ENCODE measurements at places on chromosomes 1 and 21.

- no peak for DNase-seq
Measured at GRCh38 chr1:69737527-69738185, 169.9 kb downstream of the LRRC7 start.

DNA sequence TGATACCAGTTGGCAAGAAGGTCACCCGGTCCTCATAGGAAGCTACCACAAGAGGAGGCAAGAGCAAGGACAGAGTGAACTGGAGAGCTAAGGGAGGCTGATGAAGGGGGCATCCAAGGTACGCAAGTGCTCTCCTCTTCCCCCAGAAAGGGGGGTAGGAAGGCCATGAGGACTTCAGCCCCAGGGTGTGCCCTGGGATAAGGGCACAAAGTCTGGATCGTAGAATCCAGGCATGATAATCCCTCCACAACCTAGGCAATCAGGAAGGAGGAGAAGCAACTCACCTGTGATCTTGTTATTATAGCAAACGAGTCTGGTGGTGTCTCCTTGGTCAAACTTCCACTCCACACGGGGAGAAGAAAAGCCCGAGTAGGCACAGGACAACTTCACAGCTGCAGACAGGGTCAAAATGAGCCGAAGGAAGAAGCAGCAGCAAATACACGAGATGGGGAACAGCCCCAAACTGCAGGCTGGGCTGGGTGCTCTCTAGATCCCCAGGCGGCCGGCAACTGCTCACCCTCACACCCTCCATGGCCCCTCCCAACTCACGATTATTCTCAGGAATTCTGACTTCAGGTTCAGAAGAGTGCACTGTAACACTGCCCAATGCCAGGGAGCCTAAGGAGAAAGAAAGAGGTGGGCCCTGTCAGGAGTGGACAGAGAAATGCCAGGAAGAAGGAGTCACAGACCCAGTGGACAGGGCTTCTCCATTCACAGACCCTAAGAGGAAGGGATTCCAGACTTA is 20.0 kb downstream of the F11R start:
- DNase-seq = no peak

- DNase-seq = peak; percentile 52
Measured at GRCh38 chr1:63615768-63616420, 22.7 kb downstream of the PGM1 start.

DNA sequence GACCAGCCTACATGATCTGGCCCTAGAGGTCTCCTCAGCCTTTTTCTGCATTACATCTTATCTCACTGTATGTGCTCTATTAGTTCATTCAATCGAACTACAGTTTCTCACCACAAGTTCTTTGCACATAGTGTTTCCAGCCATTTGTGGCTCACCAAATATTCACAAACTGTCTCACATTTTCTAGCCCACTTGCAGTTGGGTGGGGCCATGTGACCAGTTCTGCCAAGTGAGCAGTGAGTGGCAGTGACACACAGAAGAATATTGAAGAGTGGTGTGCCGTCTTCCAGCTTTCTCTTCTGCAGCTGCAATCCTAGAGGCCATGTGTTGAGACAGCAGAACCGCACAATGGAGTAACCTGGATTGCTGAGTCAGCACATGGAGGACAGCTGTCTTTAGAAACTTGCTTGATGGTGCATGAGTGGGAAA is 103.2 kb upstream of the ZNF644 start:
- DNase-seq = peak; percentile 24

DNA sequence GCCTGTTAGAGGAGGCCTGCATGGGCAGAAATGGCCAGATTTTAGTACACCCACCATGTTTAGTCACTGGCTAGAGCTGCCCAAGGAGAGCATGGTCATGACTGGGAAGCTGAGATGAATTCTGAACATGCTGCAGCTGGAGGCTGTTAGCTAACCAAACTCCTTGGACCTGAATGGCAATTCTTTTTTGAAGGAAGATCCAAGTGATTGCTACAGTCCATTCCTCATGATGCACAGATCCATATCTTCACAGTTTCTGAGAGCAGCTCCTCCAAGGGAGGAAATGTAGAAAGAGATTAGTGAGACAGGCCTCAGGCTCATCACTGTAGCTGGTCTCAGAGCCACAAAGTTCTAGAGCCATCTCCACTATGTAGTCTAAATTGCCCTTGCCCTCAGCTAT is 11.1 kb downstream of the ZFYVE9 start:
- no peak for DNase-seq

GRCh38 chr1:212203630-212204029 is 81.6 kb upstream of the PPP2R5A start:
- no peak for DNase-seq

DNA sequence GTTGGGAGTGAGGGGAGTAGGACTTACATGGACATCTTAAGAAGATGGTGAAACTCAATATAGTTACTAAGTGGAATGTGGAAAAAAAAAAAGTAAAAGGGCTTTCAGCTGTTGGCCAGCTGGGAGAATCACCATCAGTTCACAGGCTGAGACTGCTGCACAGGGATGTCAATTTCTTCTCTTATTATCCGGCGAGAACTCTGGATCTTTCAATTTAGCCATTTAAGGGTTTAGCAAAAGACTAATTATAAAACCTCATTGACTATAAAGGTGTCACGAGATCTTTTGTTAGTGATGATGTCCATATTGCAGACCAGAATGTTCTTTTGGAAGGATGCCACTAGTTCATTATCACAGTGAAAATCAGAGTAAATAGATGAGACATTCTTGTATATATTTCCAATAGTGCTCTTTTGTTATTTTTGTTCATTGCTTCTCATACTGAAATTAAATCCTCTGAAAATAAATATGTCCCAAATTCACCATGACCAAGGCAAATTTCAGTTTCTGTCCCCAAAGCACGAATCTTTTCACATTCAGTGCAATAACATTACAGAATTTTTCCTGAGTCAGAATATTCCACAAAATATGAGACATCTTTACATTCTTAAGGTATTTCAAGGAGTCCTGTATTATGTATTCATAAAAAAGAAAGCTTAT is 266.1 kb downstream of the DNM3 start:
- DNase-seq = no peak

DNA sequence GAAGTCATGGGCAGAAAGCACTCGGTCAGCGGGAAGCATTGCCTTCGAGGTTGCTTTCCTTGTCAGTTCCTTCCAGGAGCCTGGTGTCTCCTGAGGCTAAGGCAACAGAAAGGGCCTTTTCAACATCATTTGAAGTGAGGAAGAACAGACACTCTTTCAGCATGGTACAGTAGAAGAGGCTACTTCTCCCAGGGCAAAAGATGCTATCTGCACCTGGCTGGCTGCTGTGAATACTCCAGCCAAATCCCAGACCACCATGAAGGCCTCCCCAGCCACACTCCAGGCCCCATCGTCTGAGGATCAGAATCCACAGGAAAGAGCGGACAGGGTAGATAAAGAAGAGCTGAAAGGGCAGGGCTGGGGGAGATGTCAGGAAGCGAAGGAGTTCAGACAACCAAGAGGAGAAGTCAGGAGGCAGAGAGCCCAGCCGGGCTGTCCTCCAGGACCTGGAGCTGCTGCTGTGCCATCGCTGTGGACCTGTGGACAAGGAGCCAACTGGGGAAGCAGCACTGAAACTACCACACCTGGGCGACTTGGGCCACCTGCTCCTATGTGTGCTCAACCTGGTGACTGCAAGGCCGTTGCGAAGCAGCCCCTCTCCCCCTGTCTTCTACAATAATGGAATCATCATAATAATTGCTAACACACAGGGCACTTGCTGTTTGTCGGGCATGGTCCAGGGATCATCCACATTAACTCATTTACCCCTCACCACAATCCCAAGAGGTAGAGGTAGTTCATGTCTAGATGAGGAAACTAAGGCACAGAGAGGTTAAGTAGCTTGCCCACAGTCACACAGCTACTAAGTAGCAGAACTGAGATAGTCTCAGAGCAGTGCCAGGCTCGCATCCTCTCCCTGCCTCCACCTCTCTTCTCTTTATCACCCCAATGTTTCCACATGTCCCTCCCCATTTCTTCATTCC is 88.0 kb upstream of the ZBTB40 start:
- DNase-seq = no peak

- no peak for DNase-seq
Measured at GRCh38 chr1:38083541-38083940, 36.9 kb upstream of the POU3F1 start.

DNA sequence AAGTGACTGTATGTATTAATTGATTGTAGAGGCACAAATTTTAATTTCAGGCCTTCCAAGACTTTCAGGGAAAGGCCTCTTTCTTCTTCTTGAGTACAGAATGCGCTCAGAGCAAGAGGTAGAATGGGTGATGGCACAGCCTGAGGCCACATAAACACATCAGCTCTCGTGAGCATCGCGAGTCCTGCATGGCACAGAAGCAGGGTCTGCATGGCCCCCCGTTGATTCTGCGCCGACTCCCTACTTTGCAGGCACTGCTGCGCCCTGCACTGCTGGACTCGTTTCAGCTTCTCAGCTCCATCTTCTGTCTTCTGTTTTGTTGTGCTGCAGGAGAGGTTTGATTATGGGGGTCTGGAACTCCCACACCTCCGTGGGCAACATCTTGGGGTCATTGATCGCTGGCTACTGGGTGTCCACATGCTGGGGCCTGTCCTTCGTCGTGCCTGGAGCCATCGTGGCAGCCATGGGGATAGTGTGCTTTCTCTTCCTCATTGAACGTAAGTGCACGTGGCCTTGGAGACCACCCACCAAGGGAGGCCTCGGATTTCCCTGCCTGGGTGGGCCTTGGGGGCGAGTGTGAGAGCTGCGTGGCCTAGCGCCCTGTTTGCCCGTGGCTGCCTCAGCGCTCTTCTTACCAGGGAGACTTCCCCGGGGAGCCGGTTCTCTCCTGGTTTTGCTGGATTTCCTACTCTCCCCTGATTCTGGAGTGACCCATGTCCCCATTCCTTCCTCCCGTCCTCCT is 29.6 kb downstream of the SLC37A1 start:
- no peak for DNase-seq

GRCh38 chr1:85570446-85571180 is 9.9 kb upstream of the CCN1 start:
- DNase-seq = no peak

DNA sequence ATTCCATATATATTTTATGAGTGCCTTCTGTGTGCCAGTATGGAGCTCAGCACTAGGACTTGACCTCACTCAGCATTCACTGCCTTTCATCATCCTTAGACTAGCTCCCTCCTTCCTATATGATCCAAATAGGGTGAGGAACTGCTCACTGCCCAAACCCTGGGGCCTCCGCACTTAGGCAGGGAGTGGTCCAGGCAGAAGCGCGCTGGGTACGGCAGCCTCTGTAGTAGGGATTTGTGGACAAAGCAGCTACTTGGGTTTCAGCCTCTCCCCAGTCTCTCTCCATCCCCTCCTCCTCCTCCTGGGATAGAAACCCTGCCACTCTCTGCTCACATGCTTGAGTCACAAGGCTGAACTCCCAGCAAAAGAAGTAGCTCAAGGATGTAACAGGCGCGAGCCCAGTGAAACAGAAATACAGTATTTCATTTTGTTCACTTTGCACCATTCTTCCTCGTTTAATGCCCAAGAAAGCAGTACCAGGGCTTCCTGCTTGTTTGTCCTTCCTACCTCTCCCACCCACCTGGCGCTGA is 32.9 kb downstream of the PLEKHA6 start:
- DNase-seq = no peak

DNA sequence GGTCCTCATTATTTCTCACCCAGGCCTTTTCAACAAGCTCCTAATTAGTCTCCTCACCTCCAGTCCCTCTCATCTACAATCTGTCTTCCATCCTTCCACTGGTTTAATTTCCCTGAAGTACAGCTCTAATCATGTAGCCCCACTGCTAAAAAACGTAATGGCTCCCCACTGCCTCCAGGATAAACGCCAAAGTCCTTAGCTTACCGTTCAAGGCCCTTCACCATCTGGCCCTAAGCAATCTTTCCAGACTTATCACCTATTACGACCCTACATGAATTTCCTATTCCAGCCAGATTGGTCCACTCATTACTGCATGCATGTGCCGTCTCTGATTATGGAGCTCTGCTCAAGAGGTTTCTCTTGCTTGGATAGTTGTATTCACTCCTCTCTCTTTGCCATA is 83.1 kb upstream of the DAB1 start:
- DNase-seq = no peak

GRCh38 chr1:21725748-21726392 is 56.7 kb upstream of the RAP1GAP start:
- no peak for DNase-seq

DNA sequence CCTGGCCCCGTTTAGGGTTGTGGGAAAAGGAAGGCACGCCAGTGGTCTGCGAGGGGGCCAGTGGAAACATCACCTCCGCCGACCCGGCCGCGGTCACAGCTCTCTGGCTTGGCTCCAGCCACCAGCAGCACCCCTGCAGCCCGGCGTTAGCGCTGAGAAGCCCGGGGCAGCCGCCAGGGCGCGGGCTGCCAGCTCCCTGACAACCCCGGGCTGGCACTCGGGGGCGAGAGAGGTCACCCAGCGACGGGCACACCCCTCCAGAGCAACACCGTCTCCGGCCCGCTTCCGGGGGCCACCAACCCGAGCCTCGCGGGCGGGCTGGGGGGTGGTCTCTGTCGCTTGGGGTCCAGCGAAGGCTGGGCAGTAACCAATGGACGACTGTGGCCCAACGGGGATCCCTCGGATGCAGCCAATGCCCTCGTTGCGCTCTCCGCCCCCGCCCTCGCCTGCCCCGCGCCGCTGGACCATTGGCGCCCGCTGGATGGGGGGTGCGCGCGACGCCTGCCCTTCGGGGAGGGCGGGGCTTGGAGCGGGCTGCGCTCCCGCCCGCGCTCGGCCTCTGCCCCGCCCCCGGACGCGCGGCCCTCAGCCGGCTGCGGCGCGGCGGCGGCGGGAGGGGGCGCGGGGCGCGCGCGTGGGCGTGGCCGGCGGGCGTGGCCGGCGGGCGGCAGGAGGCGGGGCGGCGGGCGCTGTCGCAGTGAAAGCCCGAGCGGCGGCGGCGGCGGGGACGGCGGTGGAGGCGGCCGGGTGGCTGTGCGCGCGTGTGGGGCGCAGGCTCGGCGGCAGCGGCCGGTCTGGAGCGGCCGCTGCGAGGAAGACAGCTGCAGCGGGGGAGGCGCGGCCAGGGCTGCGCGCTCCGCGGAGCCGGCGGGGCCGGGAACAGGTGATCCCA is at the start of gene MAN1C1:
Gene MAN1C1, plus strand, starts transcription at position 697 of the 892 bp plus-strand sequence. CDS start 1,007 bp downstream, outside the sequence.
- DNase-seq = peak; percentile 82

GRCh38 chr1:5975133-5975880 is 16.9 kb downstream of the NPHP4 start:
- DNase-seq = peak; percentile 62

DNA sequence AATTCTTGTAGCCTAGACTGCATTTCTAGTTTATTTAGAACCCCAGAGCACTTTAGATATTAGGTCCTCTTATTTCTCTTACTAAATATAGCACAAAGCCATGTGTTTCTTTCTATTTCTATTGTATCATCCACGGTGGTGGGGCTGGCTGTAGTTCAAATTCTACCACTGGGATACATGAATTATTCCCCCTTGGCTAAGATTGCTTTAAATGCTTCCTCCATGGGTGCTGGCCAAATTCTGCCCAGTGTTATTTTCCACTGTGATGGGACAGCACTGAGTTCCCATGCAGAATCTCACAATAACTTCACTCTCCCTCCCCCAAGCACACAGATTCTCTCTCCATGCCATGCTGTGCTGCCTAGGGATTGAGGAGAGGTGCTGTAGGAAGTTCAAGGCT is 41.5 kb upstream of the GBP6 start:
- no peak for DNase-seq

- DNase-seq = no peak
Measured at GRCh38 chr1:151553659-151554058, 13.6 kb downstream of the TUFT1 start.
